ENCODE measurements at places on chromosomes 7 and 10.

- DNase-seq = peak; percentile 85
Observed at GRCh38 chr7:113159746-113160339, 41.5 kb upstream of the SMIM30 start.

GRCh38 chr10:50972591-50972990 lies 87.2 kb upstream of the A1CF start:
- DNase-seq = no peak

DNA sequence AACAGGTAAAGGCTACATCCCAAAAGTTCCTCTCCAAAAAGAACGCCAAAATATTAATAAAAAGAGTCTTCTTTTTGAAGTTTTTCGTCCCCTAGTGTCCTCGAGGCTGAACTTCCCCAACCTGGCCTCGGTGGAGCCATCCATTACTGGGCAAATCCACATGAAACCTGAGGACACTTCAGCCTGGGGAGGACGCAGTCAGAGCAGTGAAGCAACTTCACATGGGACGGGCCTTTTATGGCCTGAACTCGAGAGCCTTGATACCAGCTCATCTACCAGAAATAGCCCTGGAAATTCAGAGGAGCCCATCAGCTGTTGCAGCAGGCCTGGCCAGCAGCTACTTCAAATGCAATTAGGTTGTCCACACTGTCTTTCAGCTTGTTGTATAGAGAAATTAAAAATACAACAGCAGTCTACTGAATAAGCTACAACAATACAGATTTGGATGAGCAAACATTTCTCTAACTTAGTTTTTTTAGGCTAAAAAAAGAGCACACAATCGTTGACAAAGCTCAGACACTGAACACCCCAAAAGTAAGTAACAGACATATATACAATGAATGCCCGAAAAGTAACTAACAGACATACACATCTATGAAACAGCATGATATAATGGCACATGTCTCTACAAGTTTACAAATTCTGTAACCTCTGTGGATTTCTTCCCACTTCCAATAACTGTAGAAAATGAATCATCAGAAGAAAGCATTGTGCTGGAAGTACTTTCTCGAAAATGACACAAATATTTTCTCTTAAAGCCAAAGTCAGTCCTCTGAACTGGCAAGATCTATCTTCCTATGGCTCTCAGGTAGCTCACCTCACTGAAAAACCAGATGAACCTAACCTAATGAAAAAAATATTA lies at the start of gene SVIL:
Gene SVIL (minus strand): TSS at position 208 of the 862 bp plus-strand sequence. CDS start 79,913 bp downstream, outside the sequence.
- DNase-seq = no peak

GRCh38 chr7:130022115-130022514 lies 29.1 kb downstream of the ZC3HC1 start:
- DNase-seq = no peak

DNA sequence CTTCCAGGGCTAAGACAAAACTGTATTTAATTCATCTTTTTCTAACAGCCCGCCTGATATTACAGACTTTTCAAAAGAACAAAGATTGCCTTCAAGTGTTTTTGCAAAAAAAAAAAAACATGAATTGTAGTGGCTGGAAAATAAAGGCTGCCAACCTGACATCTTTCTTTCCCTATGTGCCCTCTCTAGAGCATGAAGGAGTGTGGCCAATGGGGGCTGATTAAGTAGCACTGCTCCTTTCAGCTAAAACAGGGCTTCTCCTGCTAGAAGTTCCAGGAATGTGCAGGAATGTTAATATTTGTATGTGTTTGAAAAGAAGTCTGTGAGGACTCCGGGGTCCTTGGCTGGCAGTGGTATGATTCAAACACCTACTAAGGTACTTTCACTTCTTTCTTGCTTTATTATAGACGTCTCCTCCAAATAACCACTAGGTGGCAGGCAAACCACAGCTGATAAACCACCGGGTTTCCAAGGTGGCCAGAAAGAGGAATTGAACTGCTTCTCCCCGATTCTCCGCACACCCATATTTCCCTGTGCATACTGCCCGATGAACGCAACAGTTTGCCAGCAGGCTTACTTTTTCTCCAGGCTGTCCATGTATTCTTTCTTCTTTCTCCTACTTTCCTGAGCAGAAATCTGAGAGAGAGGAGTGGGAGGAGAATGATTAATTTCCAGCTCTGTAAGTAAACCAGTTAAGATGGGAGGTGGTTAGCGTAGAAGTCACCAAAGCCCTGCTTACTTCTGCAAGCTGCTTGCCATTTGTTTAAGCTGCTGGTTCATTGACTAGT lies 56.8 kb upstream of the DGKI start:
- peak; percentile 65 for DNase-seq

- no peak for DNase-seq
Observed at GRCh38 chr7:106279425-106280197, 5.2 kb downstream of the NAMPT start.

- DNase-seq = no peak
Observed at GRCh38 chr7:108528183-108528712, 2.3 kb upstream of the PNPLA8 start.

GRCh38 chr10:13503745-13504463 lies 24.9 kb downstream of the BEND7 start:
- no peak for DNase-seq

GRCh38 chr7:148037044-148037443 lies 553.5 kb upstream of the C7orf33 start:
- DNase-seq = no peak

DNA sequence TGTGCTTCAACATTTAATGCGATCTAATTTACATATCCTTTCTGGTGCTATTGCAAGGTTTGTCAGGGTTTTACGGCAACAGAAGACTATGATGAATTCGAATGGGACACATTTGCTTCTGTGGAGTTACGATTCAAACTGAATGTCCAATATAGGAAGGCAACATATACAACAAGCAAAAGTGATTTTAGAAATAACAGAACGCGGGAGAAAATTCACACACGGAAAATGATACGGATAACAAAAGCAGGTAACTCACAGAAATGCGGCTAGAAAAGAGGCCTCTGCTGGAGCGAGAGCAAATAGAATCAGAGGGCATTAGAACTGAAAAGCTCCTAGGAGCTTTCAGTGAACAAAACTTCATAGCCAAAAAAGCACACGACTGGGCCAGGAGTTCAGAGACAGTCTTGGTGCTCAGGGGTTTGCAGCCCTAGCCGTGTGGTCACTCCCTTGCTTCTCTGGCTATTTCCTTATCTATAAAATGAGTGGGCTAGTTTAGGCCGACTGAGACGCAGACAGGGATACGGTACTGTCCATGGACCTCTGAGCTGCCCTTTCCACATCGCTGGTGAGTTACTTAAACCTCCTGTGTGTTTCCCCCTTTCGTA lies 557 bp upstream of the TAX1BP1 start:
- peak; percentile 86 for DNase-seq

- DNase-seq = no peak
Observed at GRCh38 chr7:31814187-31814586, 127.2 kb downstream of the PPP1R17 start.

DNA sequence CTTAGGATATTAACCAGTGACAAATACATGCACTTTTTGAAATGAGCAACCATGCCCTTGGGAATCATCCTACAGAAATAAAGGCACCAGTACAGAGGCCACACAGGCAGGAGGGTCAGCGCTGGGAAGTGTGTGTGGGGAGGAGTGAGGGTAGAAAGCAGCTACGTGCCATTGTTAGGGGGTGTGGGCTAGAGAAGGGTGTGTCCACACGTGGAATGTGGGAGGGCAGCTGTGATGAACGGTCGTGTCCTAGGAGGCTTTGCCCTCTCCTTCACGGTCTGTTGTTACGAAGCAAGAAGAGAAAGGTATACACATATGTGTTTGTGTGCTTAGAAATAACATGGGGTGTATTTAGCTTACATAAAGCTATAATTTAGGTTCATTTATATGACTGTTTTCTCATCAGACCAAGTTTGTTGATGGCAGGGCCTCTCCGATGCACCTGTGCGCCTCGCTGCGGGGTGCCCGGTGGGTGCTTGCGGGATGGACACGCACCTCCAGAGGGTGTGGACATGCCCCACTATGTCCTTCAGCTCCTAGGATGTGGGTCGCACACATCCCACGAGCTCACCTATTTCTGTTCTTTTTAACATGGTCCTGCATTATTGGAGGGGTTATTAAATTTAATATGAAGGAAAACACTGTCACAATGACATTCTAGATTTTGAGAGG lies 16.9 kb upstream of the GET4 start:
- no peak for DNase-seq

DNA sequence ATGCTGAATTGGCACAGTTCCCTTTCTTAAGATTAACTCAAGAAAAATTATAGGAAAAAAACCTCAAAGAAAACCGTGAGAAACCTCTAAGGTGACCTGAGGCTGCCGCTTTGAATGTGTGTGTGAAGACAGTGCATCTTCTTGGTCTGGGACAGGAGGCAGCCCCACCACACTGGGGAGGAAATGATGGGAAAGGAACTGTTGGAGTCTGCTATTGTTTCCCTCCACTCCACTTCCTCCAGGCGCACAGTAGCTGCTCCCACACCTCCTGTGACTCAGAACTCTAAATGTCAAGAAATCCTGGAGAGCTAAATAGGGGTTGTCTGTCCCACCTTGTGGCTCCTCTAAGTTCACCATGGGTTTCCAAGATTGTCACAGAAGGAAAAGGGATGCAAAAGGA lies 179.4 kb downstream of the PDE1C start:
- no peak for DNase-seq

DNA sequence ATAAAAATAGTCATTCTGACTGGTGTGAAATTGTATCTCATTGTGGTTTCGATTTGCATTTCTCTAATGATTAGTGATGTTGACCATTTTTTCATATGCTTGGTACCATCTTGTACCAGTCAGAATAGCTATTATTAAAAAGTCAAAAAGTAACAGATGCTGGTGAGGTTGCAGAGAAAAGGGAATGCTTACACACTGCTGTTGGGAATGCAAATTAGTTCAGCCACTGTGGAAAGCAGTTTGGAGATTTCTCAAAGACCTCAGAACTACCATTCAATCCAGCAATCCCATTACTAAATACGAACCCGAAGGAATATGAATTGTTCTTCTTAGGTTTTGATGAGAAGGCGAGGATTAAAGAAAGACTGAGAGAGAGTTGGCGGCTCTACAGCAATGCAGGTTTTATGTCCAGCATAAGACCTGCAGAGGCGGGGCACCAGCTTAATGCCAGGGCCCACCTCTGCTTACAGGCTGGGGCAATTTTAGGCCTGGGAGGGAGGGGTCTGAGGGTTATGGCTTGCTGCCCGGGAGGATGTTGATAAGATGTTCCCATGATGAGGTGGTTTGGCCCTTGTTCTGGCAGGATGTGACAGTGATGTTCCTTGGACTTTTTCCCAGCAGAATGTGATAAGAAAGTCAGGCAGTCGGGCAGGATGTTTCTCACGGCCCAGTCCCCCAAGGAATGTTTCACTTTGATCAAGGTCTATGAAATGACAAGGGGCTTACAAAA lies 74.4 kb downstream of the MEST start:
- DNase-seq = no peak

DNA sequence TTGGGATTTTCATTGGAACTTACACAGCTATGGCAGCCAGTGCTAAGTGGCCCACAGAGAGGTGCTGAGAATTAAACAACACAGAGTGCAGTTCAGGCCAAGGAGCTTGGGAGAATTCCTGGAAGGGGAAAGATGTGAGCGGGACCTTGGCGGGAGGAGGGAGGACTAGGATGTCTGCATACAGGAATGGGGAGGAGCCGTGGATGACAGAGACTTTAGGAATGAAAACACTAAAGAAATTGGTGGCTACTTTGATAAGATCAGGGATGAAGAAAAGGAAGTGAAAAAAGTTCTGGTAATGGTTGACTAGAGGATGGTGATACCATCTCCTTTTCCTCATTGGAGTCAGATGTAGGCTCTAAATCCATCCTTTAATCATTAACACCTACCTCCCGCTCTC lies 234.2 kb upstream of the FZD8 start:
- no peak for DNase-seq

DNA sequence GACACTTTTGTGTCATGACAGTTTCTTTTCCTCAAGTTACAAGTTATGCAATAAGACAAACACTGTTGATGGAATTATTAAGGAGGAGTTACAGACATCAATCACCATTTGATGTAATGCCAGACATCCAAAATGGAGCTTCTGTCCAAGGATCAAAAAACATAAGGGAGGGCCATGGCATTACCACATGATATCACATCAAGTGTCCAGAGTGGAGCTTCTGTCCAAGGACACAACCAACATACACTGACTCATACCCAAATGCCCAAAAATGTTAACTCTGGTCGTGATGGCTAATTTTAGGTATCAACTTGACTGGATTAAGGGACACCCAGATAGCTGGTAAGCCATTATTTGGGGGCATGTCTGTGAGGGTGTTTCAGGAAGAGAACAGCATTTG lies 140.4 kb downstream of the DOCK4 start:
- no peak for DNase-seq

GRCh38 chr7:25789701-25790640 lies 362.0 kb upstream of the NFE2L3 start:
- no peak for DNase-seq

DNA sequence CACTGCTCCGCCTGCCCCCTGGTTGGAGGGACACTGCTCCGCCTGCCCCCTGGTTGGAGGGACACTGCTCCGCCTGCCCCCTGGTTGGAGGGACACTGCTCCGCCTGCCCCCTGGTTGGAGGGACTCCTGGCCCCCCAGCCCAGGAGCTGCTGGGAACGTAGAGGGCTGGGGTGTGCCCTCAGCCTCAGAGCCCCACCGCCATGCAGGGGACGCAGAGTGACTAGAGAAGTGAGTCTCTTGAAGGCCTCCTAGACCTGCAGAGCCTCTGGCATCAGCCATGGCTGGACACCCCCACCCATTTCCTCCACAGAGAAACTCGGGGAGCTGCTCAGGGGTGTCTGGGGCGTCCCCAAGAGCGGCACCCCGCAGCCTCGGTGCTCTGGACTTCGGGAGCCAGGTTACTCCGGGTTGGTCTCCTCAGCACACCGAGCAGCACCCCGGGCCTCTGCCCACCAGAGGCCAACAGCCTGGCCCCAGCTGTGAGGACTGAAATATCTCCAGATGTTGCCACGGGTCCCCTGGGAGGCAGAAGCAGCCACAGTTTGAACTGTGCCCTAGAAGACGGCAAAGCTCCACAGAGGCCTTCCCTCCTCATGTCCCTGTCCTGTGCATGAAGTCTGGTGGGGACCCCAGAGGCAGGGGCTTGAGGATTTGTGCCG lies 191.9 kb downstream of the ELFN1 start:
- no peak for DNase-seq

GRCh38 chr7:36972140-36972518 lies 247.8 kb upstream of the AOAH start:
- no peak for DNase-seq

- DNase-seq = peak; percentile 14
Observed at GRCh38 chr7:143279186-143280098, 5.3 kb upstream of the TMEM139 start.

DNA sequence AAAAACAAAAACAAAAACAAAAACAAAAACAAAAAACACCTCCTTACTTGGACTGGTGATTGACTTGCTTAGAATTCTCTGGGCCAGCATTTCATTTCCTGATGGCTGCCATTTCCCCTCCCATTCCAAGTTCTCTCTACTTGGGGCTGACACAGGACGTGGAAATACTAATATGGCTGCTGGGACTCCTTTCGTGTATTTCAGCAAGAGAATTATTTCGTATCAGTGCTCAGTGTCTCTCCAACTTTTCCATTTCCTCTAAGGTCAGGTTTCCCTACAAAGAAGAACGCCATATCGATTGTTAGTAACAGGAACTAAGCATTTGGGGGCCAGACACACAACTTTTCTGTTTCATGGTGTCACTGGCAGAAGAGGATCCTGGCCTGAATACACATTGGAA lies 22.5 kb upstream of the VAX1 start:
- DNase-seq = no peak
